ENCODE measurements at places on chromosomes 4 and X.
A peak's percentile ranks its signal among the peaks of the same experiment; 100 is the strongest.

GRCh38 chrX:154457491-154458115, 478 bp upstream of the PLXNA3 start:
- DNase-seq = peak; percentile 75

GRCh38 chrX:118047446-118048186, 69.0 kb downstream of the KLHL13 start:
- DNase-seq = no peak

DNA sequence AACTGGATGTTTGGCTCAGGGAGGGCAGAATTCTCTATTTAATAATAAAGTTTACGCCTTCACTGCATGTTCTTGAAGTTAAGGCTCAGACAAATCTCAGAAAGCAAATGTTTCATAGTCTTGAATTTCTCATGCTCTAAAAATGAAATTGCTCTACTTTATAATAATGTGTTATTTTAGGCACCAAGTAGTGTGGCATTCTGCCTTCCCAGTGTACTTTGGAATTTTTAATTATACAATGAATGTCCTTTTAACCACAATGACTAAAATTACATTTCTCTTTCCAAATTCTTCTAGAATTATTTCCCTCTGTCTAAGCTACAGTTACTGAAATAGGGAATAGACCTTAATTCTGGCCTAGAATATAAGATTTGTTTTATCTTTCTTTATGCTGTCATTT, 97.9 kb upstream of the PDE5A start:
- no peak for DNase-seq

DNA sequence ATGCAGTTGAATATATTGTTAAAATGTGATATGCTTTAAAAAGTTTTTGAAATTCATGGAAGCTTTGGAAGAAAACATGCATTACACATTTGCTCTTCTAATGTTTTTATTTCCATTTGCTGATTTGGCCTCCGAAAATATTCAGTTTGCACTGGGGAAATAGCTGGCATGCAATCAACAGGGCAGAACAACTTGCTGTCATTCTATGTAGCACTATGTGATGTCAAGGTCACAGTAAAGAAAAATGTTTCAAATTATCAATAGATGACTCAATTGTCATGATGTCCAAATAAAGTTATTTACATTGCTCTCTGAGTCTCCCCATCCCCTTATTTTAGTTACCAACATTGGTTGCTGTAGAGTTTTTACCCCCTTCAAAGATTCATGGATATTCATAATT, 119.2 kb downstream of the TLL1 start:
- no peak for DNase-seq

DNA sequence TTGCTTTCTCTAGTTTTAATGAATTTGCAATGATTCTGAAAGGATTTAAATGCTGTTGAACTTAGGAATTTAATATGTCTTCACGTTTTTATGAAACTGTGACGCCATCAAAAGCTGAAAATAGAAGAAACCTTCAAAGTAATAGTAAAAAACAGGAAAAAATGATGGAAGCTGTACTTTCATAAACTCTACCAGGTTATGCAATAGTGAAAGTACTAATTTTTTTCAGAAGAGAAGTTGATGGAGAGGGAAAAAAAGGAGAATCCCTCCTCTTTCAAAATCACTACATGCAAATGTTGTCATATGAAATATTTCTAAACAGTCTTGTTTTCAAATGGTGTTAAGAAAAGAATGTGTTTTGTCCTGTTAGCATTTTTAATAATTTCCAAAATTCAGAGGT, 73.6 kb downstream of the ZNF330 start:
- no peak for DNase-seq

- DNase-seq = no peak
Observed at GRCh38 chr4:151835467-151835866, 74.7 kb upstream of the GATB start.

- no peak for DNase-seq
Observed at GRCh38 chr4:124934916-124935315, 222.4 kb upstream of the ANKRD50 start.

- DNase-seq = no peak
Observed at GRCh38 chr4:41424522-41424921, 113.4 kb upstream of the LIMCH1 start.

GRCh38 chrX:17882680-17883079, 21.6 kb upstream of the RAI2 start:
- no peak for DNase-seq

- no peak for DNase-seq
Observed at GRCh38 chr4:182307746-182308145, 64.5 kb downstream of the TENM3 start.

- DNase-seq = no peak
Observed at GRCh38 chr4:168540503-168541265, 43.8 kb downstream of the PALLD start.

DNA sequence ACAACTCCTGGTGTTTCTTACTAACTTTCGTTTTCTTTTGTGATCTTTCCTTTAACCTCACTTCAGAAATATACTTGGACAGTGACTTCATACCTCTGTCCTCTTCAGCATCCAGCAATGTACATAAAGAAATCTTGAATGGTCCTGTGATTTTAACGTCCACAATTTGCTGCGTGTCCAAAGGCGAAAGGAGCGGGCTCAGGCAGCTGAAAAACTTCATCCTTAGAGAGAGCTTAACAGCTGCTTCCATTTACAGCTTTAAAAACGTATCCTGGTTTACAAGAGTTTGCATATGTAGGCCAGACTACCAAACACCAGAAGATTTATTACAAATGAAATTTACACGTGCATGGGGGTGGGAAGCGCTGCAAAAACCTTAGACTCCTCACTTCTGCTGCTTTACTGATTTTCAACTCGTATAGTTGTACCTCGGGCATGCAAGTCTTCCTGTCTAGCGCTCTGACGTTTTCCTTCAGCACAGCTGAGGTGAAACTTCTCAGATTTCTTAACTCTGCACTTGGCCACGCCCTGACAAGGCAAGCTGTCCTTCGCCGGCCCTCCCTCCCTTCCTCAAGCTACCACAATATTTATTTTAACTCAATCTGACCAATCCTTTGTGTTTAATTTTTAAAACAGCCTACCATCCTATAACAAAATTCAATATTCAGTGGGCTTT, 406.4 kb downstream of the FAM47A start:
- DNase-seq = no peak

- DNase-seq = peak; percentile 6
Observed at GRCh38 chrX:39955625-39956024, 142.1 kb downstream of the BCOR start.

DNA sequence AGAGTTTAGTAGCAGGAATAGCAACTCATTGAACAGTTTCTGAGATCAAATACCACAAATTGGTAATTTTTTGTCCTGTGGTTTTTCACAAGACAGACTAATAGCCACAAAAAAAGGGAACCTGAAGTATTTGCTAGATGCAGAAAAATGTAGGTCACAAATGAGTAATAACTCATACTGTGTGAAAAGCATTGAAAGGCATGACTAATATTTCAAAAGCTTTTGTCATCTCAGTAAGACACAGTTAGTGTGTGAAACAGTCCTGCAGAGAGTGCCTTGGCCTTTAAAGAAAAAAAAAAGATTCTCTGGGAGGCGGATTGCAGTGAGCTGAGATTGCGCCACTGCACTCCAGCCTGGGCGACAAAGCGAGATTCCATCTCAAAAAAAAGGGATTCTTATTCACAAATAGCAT, 31.4 kb upstream of the SLC25A31 start:
- DNase-seq = no peak
